Pulmonary artery endothelial cell (primary cell): ENCODE measurements at places on chromosomes 1 and 21. TPM values are rescaled to one million over a fixed set of nuclear protein-coding genes. Genes with fewer than 3 reads are reported as not detected.
A peak's percentile ranks its signal among the peaks of the same experiment; 100 is the strongest.

The FOXO6 gene
- 0.14 and 0.53 TPM in 2 replicates for total RNA-seq

The CFH gene
- total RNA-seq, result 74.6 and 160 TPM in 2 replicates

The GTF2B gene
- 36.1 and 38.6 TPM in 2 replicates for total RNA-seq

DNA sequence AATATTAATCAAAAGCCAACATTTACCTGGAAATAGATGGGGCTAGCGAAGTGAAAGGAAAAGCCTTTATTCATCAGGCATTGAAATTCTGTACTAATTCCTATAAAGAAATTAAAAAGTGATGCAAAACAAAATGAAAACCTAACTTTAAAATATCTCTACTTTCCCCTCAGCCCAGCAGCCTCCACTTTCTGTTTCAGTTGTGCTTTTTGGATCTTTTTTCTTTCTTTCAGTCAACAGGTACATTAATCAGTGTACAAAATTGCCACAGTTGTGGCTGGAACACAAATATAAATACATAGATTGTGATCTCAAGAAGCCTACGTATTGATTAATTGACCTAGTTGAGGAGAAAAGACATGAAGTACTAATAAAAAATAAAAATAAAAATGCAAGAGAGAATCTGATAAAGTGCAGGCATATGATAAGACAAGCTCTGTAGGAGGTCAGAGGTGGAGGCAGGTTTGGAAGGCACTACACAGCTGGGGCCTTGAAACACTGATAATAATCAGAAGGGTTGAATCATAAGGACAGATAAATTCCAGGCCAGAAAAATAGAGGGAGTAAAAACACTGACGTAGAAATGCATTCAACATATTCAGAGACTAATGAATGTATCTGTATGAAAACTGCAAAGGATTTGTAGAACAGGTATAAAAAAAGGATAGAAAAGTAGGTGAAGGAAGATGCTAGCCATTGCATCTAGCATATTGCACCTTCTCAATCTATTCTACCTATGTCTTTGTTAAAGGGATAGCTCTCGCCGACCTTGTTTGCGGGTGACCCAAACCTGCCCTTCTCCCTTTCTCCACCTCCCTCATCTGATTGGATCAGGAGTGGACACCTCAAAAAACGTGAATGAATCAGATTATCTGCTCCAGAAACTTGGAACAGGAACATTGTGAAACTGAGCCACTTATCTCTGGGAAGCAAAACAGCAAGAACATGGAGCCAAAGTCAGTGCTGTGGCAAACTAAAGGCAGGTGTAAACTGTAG is 607.8 kb upstream of the ADGRL2 start:
- DNase-seq, result no peak

- no peak for DNase-seq
Measured at GRCh38 chr1:201275253-201275666, 8.0 kb upstream of the PKP1 start.

DNA sequence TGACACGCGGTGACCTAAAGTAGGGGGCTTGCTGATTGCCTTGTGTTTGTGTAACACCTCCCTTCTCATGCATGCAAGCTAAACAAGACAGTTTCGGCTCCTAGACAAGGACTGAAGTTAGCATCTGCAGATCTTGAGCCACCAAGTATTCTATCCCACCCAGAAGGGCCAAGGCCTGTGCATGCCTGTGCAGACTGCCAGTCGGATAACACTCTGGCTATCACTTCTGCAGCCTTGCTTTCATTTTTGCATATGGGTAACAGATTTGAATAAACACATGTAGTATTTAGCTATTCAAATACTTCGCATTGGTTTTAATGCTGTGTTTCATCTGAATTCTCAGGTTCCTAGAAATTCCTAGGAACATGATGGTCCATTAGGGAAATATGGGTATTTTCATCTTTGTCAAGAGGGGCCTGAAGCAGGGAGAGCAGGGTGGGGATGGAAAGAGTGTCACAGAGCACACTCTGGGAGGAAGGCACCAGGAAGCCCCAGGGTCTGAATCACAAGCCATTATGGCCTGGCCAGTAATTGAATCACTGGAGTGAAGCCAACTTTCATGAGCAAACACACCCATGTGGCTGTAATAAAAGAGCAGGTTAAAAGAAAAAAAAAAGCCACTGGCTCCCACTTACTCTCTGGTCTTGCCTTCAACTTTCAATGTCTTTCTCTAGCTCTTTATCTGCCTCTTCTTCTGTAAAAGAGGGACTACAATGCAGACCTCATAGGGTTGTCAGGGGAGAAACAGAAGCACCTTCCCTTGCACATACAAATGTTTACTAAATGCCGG is 28.3 kb downstream of the GADD45A start:
- DNase-seq, result peak; percentile 75

GRCh38 chr1:176789571-176790090 is 326.7 kb downstream of the PAPPA2 start:
- no peak for DNase-seq

GRCh38 chr1:36027766-36028165 is 56.1 kb upstream of the TEKT2 start:
- no peak for DNase-seq

- DNase-seq, result peak; percentile 8
Measured at GRCh38 chr1:213374369-213374768, 323.3 kb downstream of the RPS6KC1 start.
